NCI-H748 treated with DMSO at 0.1 percent for 48 hours (cell line): ENCODE measurements at places on chromosomes 13 and 19.

GRCh38 chr13:110746438-110746837, 32.9 kb downstream of the ING1 start:
- DNase-seq, result no peak

DNA sequence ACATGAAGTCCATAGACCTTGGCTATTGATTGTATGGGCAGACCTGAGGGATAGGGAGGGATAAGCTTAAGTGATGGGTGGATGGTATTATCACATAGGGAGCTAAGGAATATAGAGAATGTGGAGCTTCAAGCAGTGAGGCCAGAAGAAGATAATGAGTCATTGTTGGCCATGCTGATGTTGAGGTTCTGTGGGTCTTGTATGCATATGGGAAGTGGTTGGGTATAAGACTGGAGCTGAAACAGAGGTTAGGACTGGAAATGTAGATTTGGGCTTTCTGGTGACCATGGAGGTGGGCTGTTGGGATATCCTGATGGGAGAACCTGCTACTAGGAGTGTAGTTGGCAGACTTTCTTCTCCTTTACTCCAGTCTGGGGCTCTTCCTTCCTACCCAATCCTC, 73.7 kb upstream of the TSC22D1 start:
- DNase-seq, result no peak

DNA sequence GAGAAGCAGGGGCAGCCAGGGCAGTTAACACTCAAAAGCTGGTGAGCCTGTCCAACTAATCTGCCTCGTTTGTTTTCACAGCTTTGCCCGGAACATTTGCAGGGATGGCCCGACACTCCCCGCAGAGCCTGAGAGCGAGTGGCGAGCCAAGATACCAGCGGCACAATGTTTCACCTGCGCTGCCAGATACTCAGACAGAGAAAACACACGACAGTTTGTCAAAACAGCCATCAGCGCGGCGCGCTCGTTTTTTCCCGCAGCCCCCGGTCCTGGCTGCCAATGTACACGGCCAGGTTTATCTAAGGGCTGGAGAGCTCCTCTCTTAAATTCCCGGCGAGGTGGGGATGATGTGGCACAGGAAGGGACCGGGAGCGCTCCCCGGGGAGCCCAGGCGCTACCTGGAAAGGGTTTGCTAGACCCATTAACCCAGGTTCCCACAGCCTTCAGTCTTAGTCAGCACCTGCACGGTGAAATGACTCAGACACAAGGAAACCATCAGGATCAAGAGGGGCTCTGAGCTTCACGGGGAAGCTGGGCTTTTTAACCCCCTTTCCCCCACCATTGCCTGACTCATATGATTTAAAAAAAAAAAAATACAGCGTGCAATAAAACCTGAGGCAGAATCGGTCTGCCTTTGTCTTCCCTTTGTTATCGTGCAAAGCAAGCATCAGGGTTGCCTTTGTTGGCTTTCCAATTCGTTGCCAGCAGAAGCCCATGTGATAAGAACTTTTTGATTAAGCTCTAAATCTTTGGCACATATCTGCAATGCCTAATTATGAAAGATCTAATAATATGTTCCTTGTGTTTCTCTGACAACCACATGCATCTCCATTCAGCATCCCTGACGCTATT, 186.2 kb downstream of the EFNB2 start:
- DNase-seq, result peak; percentile 78

GRCh38 chr13:98158172-98158899, 15.4 kb downstream of the FARP1 start:
- no peak for DNase-seq

GRCh38 chr19:16594681-16595091, 22.5 kb upstream of the SLC35E1 start:
- DNase-seq, result no peak

DNA sequence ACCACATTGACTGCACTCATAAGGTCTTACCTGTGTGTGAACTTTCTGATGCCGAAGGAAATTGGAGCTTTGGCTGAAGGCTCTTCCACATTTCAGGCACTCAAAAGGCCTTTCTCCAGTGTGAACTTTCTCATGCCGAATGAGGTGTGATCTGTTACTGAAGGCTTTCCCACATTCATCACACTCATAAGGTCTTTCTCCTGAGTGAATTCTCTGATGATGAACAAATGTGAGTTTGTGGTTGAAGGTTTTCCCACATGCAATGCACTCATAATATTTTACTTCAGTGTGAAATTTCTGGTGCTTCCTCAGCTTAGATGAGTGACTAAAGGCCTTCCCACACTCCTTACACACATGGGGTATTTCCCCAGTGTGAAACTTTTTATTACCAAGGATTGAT, 5.7 kb downstream of the ZNF132 start:
- DNase-seq, result no peak

- no peak for DNase-seq
Measured at GRCh38 chr13:71249011-71249410, 618.0 kb downstream of the DACH1 start.

- DNase-seq, result no peak
Measured at GRCh38 chr13:54845351-54845965, 1816.8 kb downstream of the OLFM4 start.

DNA sequence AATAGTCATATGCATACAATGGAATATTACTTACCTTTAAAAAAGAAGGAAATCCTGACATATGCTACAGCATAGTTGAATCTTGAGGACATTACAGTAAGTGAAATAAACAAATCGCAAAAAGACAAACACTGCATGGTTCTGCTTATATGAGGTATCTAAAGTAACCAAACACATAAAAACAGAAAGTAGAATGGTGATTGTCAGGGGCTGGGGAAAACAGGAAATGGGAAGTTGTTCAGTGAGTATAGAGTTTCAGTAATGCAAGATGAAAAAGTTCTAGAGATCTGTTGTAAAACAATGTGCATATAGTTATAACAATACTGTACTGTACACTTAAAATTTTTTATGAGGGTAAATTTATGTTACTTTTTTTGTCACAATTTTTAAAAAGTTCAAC, 219.4 kb downstream of the KLF5 start:
- DNase-seq, result no peak

DNA sequence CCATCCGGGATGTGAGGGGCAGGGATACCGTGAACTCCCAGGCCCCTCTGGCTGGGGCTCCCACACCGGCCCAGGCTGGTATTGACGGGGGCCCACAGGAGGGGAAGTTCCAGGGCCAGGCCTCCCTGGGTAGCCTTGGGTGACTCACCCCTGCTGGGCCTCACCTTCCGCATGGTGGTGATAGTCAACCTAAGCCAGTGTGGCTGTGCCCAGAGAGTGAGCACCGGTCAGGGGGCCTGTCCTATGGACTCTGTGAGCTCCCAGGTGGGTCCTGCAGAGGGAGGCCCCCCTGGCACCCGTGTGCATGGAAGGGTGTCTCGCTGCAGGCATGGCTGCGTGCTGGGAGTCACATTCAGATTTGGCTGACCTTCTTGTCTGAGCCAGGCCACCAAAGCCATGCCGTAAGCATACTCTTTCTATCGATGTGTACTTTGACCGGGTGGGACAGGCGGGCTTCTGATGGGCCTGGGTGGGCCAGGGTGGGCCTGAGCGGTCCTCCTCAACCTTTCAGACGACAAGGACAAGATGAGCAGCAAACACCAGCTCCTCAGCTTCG, 27.6 kb downstream of the DHX34 start:
- no peak for DNase-seq

- no peak for DNase-seq
Measured at GRCh38 chr13:50205581-50205980, 190.3 kb downstream of the KCNRG start.

DNA sequence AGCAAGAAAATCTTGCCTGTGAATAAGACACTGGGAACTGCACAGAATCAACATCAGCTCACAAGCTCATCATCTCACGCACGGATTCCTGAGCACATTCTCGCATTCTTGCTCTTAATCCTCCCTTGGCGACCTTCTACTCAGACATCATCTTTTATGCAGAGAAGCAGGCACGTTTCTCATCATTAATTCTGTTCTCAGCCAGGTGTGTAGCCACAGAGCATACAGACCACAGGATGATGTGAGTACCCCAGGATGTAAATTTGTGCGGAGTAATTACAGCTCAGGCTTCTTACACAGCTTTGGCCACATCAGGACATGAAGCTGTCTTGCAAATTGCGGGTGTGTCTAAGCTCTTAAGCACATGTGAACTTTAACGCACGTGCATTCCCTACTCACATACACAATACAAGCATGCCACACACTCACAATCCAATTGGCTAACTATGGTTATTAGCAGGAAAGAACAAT, 36.5 kb upstream of the SACS start:
- peak; percentile 46 for DNase-seq

DNA sequence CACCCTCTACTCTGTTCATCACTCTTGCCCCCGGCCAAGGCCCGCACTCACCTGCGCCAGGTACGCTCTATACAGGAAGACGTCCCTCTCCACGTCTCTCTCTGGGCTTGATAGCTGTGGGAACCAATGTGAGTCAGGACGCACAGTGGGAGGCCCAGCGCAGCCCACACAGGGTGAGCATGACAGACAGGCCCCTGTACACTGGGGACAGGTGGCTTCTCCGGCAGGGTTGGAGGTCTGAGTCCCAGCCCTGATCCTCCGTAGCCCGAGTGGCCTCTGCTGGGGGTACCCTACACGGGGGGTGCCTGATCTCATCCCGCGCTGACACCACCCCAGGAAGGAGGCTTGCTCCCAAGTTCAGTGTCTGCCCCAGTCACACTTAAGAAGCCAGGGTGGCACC, 6.3 kb downstream of the COPE start:
- no peak for DNase-seq

- no peak for DNase-seq
Measured at GRCh38 chr13:48125794-48126228, 30.9 kb upstream of the MED4 start.

- no peak for DNase-seq
Measured at GRCh38 chr19:811506-812048, 10.2 kb downstream of the PLPPR3 start.

DNA sequence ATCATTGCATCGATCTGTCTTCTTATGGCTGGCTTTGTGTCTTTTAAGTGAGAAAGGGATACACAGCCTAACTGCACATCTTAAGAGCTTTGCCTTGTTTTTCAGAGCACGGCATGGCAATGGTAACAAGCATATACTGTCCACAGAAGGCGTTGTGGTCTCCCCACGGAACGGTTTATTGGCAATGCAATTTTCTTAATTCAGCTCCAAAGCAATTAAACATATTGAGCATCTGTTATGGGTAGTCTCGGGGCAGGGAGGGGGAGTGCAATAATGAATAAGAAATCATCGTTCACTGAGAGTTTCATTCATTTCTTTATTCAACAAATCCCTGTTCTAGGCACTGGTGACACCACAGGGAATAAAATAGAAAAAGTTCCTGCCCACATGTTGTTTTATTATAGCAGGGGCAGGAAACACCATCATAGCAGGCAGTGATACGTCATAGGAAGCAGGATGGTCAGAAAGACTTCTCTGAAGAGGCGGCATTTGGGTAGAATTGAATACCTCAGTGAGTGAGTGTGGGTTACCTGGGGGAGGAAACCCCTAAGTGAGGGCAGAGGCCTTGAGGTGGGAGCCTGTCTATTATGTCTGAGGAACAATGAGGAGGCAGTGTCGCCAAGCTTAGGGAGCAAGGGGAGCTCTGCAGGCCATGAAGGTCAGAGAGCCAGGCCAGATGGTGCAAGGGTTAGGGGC, 185.7 kb upstream of the KL start:
- DNase-seq, result no peak

DNA sequence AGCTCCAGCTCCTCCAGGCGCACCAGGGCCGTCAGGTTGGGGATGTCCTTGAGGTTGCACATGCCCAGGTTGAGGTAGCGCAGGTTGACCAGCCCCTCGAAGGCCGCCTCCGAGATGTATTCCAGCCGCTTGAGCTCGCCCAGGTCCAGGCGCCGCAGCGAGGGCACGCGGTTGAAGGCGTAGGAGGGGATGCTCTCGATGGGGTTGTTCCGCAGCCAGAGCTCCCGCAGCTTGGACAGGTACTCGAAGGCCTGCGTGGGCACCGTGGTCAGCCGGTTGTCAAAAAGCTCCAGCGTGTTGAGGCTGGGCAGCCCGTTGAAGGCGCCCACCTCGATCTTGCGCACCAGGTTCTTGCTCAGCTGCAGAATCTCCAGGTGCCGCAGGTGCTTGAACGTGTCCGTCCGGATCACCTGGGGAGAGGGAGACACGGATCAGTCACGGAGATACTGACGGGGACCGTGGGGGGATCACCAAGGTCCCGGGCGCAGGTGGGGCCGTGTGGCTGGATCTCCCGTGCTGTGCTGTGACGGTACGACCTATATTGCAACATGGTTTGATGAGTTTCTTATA, 5.4 kb upstream of the ASPDH start:
- no peak for DNase-seq

DNA sequence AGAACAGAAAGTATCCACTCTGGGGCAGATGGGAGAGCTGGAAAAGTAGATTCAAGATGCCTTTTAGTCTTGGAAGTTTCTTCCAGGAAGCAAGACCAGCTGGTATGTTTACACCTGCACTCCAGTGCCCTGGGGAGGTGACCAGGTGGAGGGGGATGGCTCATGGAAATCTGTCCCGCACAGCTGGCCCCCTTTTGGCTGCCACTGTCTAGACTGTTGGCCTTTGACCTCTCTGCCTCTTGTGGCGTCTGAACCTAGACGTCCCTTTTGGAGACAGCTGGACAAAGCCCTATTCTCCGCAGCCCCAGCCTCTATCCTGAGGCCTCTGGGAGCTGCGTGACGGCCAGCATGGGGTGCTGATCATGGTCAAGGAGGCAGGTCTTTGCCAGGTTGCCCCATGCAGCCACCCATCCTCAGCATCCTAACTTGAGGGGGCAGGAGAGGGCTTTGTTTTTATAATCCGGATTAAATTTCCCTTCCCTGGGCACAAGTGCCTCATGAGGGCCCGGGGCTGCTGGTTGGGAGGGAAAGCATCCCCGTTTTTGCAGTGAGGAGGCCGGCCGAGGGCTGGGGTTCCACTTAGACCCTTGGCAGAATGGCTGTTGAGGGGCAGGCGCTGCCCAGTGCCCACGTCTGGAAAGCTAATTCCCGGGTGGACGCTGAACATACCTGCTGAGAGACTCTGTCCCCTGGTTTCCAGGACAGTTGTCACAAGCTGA, 17.3 kb upstream of the GDF15 start:
- no peak for DNase-seq

GRCh38 chr19:21328406-21328805, 804 bp downstream of the ZNF708 start:
- peak; percentile 48 for DNase-seq

DNA sequence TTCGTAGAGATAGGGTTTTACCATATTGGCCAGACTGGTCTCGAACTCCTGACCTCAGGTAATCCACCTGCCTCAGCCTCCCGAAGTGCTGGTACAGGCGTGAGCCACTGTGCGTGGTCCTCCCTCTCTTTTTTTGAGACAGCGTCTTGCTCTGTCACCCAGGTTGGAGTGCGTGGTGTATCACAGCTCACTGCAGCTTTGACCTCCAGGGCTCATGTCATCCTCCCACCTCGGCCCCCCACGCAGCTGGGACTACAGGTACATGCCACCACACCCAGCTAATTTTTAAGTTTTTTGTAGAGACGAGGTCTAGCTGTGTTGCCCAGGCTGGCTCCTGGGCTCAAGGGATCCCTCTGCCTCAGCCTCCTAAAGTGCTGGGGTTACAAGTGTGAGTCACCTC, 18.2 kb downstream of the ZSCAN18 start:
- no peak for DNase-seq
